Stimulated activated effector memory CD8-positive, alpha-beta T cell treated with anti-CD3 and anti-CD28 coated beads, Interleukin-12 subunit alpha, Interleukin-12 subunit beta, amount 100 ng/mL, for 72 hours (primary cell): ENCODE measurements at places on chromosomes 6 and 20.

DNA sequence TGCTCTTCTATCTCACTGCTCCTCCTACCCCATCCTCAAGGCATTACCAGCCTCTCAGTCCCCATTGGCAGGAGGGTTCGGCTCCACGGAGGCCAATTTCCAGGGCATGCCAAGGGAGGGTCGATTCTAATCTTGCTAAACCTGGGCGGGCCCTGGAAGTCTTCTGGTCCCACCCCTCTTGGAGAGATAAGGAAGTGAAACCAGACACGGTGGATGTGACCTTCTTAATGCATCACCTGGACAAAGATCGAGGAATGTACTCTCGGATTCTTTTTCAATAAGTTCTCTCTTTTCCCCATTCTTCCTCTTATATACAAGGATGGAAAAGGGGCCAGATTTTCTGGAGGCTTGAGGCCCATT, 112.2 kb upstream of the ARMC2 start:
- no peak for DNase-seq

- no peak for DNase-seq
These were observed 43.3 kb downstream of the SNX5 start for GRCh38 chr20:17925141-17925939.

DNA sequence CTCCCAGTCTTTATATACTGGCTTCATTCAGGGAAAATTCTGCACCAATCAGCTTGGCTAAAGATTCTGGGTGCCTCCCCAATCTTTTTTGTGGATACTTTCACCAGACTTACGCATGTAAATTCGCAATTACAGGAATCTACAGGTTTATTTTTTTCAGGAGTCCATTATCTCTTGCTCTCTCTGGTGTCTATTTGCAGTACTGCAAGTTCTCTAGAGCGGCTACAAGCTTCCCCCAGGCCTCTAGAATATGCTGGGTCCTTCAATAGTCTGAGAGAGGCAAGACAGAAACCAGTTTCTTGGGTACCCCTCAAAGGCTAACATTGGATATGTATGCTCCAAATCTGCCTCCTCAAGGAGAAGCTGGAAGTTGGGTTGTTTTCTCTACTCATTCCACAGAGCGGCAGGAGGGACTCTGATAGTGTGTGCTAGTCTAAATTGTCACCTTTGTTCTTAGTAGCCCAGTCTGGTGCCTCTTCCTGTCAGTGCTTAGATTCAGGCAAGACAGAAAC, 58.5 kb downstream of the SUN5 start:
- no peak for DNase-seq

- DNase-seq: no peak
These were observed 1.1 kb upstream of the ULBP1 start for GRCh38 chr6:149962461-149963211.

DNA sequence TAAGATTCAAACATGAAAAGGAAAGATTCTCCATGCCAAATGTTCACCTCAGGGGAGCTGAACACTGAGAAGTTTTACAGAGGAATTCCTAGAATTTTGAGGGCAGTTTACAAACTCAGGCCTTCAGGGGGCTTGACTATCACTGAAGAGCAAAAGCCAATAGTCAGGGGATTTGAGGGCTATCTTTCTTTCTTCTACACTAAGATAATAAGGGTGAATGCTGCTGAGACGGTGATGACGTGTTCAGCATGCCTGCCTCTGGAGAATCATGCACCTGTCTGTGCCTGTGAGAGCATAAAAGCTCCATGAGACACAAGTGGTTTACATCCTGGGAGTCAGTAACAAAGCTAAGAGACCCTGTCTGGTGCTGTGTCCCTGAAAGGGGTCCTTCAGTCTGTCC, 1085.6 kb downstream of the KIF16B start:
- DNase-seq: no peak

DNA sequence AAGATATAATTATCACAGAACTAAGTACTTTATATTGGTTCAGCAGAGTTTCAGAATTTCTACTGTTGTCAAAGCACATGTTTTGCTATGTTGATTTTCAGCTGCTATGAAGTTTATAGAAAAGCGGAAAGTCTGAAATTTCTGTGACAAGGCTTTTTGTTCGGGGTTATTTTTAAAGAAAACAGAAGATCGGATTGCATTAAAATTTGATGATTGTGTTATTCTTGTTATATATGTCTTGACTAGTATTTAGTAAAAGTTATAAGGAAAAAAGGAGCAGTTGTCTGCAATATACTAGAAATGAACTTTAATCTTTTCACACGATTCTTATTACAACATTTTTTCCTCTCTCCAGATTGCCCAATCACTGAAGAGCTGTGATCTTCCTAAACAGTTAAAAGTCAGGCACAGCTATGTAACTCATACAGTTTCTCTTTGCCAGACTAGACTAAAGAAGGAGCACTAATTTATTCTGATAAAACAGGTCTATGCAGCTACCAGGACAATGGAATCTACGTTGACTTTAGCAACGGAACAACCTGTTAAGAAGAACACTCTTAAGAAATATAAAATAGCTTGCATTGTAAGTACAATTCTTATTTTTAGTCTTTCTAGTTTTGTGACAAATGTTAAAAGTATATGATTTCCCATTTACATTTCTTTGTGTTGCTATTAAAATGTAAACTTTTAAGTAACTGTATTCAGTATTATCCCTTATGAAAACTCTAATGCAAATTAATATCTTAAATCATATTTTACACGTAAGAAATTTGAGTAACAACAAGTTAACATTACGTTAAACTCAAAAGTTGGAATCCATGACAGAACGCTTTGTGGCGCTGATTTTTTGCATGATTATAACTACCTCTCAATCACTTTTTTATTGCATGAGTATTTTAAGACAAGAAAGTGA, at the start of gene ENPP3:
ENPP3 (plus strand) TSS at position 423 of the 913 bp plus-strand sequence; CDS start at position 506, 83 bp downstream.
- no peak for DNase-seq

- DNase-seq: no peak
These were observed 1026.8 kb upstream of the EPHA7 start for GRCh38 chr6:94446120-94446519.
